Urothelium cell line (cell line): ENCODE measurements at places on chromosomes 4 and X.

GRCh38 chr4:10998846-10999245 lies 314.3 kb upstream of the CLNK start:
- DNase-seq, result no peak

DNA sequence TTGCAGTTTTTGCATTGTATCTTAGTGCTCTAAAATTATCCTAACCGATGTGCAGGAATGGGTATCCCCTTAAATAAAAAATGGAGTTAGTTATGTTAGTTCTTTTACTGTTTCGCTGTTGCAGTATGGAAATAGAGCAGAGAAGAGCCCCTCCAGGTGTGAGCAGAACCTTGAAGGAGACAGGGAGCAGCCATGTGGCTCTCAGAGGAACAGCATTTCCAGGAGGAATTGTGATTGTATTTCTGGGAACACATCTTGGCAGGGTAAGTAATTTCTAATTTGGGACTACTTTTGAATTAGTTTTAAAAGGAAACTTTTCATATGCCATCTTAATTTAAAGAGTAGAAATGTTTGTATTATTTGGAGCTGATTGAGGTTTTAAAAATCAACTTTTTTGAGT lies 5.3 kb upstream of the CCDC158 start:
- no peak for DNase-seq

DNA sequence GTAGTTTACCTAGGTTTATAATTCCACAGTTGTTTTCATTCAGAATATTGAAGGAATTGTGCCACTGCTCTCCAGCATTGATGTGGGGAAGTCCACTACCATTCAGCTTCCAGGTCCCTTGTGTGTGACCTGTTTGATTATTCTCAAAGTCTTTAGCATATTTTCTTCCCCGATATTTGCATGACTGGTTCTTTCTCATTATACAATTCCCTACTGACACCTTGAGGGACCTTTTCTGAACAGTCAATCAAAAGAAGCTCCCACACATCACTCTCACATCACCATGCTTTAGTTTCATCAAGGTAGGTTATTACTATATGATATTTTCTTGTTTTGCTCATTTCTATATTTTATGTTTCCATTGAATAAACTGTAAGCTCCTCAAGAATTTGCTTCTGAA lies 44.1 kb downstream of the SLC39A8 start:
- no peak for DNase-seq

DNA sequence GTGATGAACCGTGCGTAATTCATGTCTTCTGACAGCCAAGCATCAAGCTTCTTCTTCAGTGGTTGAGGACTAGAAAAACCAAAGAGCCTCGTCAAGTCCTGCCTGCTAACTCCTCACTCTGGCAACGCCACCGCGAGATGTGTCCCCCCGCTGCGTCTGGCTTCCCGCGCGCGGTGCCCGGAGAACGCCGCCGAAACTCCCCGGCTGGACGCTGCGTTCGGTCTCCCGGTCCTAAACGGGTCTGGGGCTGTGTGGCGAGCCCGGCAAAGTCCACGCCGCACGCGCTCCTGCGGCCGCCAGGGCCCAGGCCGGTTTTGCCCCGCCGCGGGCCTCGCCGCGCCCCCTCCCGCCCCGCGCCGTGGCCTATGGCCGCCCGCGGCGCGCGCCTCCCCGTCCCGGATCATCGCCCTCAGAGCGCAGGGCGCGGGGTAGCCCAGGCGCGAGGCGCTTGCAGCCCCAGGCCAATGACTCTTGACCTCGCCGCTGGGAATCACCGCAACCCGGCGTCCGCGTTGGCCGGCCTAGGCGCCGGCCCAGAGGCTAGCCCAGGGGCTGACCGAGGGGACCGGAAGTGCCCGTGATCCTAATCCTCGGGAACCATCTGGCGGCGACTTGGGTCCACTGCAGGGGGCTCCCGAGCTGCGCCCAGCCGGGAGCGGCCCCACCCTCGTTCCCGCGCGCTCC lies at the start of gene AADAT:
TSS of gene AADAT (minus strand) at position 289 of the 684 bp plus-strand sequence. CDS start at position 23, 266 bp downstream.
- peak; percentile 92 for DNase-seq

DNA sequence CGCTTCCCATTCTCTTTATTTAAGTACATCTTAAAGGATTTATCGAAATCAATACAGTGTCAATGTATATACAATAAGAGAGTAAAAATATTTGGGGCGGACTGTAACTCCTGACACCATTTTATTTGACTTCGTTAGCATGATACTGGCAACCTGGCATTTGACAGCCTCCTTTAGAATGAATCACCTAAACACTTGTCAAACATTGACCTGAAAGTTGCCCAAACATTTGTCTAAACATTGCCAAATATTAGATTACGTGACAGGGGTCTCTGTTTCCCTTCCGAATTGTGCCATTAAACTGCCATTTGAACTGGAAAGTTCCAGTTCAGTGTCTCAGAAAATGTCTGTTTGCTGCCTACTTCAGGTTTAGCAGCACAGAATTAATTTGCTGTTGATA lies 20.8 kb upstream of the FAM9A start:
- no peak for DNase-seq

DNA sequence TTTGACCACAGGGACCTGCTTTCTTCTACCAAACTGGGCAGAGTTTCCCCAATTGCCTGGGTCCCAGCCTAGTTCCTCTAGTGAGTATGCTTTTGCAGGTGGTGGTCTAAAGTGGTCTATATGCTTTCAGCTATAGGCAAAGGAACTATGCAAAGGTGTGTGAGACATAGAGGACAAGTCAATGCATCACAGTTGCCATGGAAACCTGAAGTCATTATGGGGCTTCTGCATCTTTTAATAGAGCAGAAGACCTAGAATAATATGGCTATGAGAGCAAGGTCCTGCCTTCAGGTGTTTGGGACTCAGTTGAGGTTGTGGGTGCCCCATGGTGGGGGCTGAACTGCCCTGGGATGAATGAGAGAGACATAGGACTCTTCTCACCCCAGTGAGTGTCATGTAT lies 92.1 kb upstream of the RAB40AL start:
- DNase-seq, result no peak

DNA sequence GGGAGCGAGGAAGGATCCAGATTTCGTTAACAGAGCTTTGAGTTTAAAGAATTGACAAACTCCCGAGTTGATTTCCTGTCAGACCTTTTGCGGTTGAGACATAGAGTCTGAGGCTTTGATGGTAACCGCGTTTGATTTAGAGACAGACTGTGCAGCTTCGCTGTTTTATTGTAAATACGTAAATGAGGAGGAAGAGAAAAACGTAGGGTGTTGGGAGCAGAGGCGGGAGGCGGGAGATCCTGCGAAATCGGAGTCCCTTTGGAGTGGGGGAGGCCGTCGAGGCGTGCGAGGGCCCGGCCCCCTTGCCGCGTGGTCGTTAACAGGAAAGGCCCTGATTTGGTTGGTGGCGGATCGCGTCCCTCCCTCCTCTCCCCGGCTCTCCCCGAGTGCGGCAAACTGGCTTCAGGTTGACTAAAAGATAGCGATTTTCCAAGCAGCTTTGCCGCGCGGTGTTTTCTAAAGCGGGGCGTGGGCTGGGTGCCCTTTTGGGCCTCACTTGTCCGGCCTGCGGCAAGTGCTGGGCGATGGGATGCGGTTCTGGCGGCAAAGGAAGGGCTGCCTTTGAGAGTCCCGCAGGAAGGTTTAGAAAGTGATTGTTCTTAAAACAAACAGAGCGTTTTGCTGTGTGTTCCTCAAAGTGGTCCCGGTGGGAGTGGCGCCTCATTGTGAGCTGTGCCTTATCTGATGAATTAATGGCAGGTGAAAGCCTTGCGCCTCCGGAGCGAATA lies 857 bp downstream of the SCML1 start:
- peak; percentile 2 for DNase-seq

DNA sequence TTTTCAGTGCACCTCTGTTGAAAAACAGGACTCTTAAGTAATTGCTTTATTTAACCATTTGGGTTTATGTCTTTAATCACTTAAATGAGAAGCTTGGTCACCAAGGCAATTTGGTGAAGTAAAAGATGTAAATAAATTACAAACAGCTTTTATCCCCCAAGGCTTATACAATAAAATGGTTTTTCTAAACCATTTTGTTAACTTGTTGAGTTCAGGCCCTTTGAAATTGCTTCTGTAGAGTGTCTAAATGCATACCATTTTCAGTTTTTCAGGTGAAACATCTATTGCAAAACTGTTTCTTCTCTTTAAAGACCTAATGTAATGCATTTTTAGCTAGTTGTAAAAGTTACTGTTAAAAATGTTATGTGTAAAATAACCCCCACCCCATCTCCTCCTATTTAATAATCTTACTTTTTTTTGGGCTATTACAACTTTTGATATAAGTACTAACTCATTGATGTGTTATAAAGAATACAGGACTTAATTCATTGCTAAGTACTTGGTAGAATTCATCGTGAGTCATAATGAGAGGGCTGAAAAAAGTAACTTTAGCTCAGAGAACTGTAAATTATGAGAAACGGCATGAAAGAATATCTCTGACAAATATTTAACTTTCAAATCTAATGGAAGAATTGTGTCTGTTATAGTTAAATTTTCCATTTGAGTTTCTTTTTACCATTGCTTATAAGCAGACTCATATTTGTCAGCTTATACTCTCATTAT lies 4.5 kb downstream of the RAPGEF2 start:
- DNase-seq, result no peak
